CMK (cell line): ENCODE measurements at places on chromosomes 11 and 22.

- DNase-seq, result no peak
These were observed 708.9 kb downstream of the FAM181B start for GRCh38 chr11:82024760-82025159.

GRCh38 chr11:129937592-129938238 is 42.3 kb upstream of the NFRKB start:
- no peak for DNase-seq

GRCh38 chr11:88305430-88305829 is 32.1 kb downstream of the CTSC start:
- DNase-seq, result no peak

- no peak for DNase-seq
These were observed 132.3 kb downstream of the TRIM44 start for GRCh38 chr11:35794850-35795249.

GRCh38 chr11:70618431-70619101 is 220.2 kb downstream of the CTTN start:
- no peak for DNase-seq

DNA sequence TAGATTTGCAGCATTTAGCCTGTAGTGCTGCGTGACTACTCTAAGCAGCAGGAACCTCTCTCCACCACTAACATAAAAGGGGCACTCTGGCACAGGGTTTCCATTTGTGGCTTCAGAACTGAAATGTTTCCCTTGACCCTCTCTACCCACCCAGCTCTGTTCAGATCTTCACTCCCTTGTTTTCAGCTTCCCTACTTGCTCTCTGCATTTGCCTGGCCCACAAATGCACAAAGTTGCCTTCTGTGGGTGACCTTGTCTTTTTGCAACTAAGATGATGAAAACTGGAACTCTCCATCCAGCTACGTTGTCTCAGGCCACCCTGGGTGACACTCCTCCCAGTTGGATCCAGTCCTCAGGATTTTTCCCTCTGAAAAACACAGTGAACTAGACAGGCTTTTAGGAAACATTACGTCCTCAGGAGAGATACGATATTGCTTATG is 19.8 kb upstream of the PSMA1 start:
- no peak for DNase-seq

DNA sequence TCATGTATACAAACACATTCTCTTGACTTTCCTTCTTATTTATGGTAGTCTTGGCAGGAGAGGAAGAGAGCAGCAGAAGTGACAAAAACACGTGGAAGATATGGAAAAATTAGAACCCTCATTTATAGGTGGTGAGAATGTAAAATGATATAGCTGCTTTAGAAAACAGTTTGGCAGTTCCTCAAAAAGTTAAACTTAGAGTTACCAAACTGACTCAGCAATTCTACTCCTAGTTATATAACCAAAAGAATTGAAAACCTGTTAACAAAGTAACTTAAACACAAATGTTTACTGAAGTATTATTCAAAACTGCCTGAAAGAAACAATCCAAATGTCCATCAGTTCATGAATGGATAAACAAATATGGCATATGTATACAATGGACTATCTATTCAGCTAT is 16.8 kb downstream of the NUCB2 start:
- DNase-seq, result no peak

- no peak for DNase-seq
These were observed 58.5 kb downstream of the TNRC6B start for GRCh38 chr22:40236131-40236665.

DNA sequence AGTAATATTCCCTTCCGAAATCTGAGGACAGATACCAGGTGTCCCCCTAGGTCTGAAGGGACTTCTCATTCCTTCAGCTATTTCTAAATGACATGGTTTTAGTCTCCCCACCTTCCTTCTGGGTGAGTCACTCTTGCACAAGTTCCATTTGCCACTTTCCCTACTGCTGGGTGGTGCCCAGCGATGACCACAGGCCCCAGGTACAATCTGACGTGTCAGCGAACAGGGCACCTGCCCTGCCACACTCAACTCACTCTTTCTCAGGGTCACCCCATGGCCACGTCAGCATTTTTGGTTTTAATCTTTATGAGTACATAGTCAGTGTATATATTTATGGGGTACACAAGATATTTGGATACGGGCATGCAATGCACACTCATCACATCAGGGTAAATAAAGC is 17.2 kb downstream of the POU2AF1 start:
- DNase-seq, result no peak

DNA sequence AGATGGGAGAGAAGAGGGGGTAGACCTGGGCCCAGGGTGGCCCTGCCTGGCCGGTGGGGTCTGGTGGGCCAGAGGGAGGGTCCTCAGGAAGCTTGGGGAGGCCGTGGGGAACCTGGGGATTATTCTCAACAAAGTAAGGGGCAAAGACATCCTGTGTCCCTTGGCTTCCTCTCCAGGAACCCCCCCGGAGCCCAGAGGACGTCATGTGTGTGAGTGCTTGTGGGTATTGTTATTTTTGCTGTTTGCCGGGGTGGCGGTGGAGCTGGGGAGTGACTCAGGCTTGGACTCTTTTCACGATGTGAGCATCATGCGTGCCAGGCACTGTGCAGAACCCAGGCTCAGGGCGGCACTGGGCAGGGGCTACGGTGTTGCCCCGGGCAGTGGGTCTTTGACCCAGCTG is 982 bp upstream of the SHANK3 start:
- DNase-seq, result no peak
